Activated T-cell treated with anti-CD3 and anti-CD28 coated beads for 1 hour (primary cell): ENCODE measurements at places on chromosomes 12 and 14.

- no peak for DNase-seq
Measured at GRCh38 chr14:94907626-94908261, 137.8 kb upstream of the GSC start.

DNA sequence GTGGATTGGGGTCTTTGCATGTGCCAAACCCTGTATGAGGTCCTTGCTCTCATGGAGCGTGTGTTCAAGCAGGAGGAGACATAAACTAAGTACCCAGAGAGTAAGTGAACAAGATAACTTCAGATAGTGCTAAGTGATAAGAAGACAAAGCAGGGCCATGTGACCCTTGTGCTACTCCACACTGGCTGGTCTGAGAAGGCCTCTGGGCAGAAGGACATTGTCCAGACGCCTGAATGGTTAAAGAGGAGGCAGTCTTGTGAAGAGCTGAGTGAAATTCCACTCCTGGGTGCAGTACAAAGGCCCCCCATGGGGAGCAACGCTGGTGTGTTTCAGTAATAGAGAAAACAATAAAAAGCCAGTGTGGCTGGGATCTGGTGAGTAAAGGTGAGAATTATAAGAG lies 93.3 kb upstream of the RIC8B start:
- DNase-seq: no peak

DNA sequence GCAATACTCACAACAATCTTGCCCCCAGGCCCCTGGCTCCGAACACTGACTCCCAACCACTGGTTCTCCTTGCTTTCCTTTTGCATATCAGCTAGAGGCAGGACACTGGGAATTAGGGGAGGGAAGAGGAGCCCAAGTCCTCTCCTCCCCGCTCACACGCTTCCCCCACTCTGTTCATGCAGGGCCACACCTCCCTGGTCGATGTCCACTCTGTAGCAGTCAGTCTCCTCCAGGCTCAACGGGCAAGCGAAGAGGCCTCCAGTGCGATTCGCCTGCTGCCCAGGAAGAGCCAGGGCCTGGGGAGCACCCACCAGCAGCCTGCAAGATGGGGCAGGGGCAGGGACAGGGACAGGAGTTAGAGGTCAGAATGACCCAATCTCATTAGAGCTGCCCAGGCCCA lies 4.8 kb downstream of the ITGA7 start:
- no peak for DNase-seq

GRCh38 chr12:54229624-54230212 lies 40.9 kb upstream of the SMUG1 start:
- DNase-seq: no peak

DNA sequence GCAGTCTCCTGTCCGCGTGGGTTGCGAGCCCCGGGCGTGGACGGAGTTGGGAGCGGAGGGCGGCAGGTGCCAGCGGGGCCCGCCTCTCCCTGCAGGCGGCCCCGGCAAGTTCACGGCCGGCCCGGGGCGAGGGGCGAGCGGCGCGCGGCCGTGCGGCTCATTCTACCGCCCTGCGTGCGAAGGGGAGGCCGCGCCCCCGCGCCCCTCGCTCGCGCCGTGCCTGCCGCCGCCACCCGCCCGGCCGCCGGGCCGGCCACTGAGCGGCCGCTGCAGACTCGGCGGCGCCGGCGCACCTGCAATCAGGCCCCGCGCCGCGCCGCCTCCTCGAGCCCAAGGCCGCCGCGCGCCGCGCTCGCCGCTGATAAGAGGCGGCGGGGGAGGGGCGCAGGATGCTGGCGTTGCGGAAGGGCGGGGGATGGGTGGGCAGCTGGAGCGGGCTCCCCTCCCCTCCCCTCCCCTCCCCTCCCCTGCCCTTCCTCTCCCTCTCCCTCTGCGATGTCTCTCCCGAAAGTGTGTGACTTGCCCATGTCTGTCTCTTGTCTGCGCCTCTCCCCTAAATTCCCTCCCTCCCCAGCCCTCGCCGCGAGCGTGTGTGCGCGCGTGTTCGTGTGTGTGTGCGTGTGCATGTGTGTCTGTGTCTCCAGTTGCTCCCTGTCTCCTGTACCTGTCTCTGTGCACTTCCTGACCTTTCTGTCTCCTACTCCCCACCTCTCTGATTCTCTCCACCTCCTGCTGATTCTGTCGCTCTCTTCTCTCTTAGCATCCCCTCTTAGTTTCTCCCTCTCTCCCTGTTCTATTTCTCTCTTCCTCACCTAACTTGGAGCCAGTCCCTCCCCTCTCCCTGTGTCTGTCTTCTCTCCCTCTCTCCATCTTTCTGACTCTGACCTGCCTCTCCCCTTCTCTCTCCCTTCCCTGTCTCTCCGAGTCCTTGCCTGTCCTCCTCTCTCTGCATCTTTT lies 768.1 kb upstream of the TBX3 start:
- no peak for DNase-seq

DNA sequence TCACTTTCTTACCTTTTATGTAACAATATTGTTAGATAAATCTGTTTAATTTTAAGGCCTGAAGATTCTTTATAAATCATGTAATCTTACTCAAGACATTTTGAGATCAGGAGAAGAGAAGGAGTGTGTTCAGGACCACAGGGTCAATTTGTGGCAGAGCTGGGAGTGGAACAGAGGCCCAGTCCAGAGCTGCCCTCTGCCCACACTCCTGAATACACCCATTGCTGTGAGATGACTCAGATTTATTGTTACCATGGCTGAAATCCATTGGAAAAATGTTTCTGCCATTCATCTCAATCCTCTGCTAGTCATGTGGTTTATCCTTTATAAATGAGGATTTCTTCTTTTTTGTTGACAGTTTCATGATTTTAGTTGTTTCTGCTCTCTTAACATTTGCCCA lies 100.5 kb upstream of the STXBP6 start:
- DNase-seq: no peak

DNA sequence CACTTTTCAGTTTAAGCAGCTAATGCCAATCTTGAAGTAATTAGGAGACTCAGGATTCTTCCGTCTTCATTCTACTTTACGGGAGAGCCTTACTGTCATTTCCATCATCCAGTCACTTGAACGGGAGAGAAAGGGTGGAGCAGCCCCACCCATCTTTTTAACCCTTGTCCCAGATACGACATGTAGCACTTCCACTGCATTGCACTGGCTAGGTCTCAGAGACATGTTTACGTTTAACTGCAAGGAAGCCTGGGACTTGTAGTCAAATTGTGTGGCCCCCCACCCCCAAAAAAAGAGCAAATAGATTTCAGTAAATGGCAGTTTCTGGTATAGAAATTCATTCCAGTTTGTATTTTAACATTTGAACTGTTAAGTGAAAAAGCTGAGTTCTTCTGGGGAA lies 46.1 kb upstream of the SYT1 start:
- DNase-seq: no peak

DNA sequence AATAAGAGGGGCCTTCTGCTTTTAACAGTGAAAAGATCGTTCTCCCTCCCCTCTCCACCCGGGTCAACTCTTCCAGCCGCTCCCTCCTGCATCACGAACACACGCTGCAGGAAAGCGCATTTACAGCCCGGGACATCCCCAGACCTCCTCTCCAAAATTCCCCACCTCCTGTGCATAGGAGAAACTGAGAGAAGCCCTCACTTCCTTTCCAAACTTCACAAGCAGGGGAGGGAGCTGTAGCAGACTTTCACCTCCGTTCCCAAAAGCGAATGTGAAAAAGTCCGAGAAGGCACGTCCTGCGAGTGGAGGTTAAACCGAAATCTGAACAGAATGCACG lies 513 bp downstream of the BCAT1 start:
- DNase-seq: no peak

DNA sequence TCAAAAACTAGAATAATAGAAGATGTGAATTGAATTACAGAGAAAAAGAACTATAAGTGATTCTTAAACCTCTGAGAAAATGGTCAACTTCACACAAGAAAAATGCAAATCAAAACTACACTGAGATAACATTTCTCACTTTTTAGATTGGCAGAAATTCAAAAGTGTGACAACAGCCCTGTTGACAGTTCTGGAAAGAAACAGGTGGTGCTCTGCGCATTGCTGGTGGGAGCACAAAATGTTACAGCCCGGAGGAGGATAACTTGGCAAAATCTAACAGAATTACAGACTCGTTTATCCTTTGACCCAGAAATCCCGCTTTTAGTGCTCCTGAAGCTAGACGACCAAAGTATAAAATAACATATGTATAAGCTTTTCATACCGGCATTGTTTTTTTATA lies 222.5 kb upstream of the CNTN1 start:
- no peak for DNase-seq

GRCh38 chr12:2043054-2043453 lies 9.7 kb upstream of the CACNA1C start:
- no peak for DNase-seq

DNA sequence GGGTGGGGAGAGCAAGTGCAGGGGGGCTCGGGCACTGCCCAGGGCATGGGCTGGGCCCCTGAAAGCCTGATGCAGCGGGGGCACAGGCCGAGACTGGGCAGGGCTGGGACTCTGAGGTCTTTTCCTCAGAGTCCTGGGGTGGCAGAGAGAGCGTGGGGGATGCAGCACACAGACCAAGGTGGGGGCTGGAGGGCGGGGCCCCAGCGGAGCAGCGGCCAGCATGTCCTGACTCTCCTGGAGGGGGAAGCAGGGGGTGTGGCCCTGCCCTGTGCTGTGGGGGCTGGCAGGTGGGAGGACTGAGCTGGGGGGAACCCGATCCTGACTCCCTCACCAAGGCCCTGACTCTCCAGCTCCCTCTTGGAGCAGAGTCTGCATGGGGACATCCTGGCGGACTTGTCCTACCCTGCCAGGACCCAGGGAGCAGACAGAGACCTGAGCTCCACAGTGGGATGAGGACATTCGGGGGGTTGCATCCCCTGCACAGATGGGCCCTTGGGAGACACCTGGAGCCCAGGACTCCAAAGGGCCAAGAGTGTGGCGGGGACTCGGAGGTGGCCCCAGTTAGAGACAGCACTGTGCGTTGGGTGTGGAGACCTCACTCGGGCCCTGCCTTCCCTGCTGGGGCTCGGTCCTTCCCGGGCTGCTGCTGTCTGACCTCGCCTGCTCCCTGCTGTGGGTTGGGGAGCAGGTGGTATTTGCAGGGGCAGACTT lies 326.1 kb downstream of the TMEM121 start:
- DNase-seq: no peak

DNA sequence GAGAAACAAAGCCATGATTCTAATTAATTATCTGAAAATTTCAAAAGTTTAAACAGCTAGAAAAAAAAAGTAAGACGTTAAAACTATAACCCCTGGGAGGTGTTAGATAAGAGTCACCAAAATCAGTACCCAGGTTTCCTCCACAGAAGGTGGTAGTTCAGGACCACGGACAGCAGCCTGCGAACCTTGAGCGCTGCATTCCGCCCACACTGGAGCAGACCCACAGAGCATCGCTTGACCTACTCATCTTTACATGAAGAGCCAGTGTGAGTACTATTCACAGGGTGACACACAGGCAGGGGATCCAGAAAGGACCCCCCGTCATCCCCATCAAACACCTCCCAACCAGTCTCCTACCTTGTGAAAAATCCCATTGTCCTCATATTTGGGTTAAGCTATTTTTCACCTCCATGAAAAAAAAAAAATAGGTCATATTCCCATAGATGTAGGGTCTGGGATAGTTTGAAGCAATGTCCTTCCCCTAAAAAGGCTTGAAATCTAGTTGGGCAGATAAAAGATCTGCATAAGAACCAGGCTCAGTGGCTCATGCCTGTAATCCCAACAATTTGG lies 8.8 kb upstream of the CHGA start:
- no peak for DNase-seq

DNA sequence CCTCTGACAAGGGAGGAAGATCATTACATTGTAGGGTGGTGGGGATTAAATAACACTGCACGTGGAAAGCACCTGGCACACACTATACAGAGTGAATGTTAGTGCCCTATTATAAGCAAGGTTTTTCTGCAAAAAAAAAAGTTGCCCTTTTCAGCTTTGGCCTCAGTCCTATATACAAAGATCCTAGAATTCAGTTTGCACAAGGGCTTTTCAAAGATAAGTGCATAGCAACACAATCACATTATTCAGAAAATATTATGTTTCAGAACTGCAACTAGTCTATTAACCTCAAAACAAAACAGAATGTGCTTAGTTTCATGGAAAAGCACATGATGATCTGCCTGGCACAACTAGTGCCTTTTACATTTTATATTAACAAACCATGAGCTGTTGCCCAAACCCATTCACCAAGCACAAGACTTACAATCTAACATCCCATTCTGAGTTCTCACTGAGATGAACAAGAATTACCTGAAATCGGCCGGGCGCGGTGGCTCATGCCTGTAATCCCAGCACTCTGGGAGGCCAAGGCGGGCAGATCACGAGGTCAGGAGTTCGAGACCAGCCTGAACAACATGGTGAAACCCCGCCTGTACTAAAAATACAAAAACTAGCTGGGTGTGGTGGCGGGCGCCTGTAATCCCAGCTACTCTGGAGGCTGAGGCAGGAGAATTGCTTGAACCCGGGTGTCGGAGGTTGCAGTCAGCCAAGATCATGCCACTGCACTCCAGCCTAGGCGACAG lies 1.8 kb downstream of the TM7SF3 start:
- no peak for DNase-seq

- no peak for DNase-seq
Measured at GRCh38 chr12:130973109-130973508, 19.4 kb downstream of the ADGRD1 start.

DNA sequence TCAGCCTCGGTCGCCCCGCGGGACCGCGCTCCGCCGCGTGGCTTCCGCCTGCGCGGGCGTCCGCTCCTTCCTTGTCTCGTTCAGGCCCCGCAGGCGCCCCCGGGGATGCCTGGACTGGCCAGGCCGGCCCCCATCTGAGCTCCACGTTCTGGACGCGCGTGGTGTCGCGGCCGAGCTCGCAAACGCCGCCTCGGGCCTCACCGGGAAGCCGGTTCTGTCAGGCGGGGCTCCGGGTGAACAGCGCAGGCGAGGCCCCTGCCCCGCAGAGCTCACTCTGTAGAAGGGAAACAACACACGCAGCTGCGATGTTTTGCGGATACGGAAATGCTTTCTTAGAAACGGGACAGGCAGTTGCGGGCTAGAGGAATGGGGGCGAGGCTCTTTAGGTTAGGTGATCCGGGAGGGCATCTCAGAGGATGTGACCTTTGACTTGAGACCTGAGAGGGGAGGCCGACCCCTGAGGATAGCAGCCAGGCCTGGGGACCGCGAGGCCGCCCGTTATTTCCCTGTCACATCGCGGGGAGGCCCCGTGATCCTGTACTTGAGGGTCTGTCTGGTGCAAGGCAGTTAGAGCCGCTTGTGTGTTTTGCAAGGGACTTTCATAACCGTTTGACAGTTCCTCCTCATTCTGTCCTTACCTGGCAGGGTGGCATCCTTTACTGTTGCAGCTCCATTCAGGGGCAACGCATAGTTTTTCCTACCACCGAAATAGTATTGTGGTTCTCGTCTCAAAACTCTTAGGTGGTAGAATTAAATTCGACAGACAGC lies 584 bp downstream of the VRK1 start:
- DNase-seq: no peak
